ENCODE measurements at places on chromosomes 1 and 21.

GRCh38 chr1:99266726-99267125, 2.4 kb downstream of the PLPPR4 start:
- no peak for DNase-seq

DNA sequence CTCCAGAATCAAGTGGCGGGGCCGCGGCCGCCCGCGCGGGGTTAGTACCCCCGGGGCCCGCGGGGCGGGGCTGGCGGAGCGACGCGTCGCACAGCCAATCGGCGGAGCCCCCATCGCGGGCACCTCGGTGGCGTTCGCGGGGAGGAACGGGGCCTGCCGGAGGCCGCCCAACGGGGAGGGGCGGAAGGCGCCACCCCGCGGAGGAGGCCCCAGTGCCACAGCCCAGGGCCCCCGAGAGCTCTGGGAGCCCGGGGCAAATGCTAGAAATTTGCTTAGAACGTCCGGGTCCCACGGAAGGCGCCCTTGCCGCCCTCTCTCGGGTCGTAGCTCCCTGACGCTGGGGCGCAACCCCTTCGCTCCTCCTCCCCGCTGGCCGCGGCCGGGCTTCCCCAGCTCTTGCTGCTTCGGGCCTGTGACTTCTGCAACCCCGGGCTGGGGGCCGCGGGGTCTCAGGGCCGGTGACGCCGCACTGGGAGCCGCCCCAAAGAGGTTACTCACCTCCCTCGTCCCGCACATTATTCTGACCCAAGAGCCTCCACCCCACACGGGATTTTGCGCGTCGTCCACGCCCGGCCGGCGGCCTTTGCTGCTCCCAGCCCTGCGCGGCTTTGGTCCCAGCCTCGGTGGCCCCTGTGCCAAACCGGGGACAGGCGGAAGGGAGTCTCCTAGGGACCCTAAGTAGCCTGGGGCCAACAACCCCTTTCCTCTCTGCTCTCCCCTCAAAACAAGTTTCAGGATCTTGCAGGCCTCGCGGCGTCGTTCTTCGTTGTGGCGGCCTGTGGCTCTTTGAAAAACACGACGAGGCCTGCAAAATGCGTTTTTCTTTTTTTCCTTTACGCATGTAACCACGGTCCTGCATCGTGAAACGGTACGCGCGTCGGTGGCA, at the start of gene RUNX3:
Gene RUNX3, minus strand, starts transcription at position 17 of the 886 bp plus-strand sequence. CDS start 408 bp downstream, outside the sequence.
- DNase-seq, result peak; percentile 85

DNA sequence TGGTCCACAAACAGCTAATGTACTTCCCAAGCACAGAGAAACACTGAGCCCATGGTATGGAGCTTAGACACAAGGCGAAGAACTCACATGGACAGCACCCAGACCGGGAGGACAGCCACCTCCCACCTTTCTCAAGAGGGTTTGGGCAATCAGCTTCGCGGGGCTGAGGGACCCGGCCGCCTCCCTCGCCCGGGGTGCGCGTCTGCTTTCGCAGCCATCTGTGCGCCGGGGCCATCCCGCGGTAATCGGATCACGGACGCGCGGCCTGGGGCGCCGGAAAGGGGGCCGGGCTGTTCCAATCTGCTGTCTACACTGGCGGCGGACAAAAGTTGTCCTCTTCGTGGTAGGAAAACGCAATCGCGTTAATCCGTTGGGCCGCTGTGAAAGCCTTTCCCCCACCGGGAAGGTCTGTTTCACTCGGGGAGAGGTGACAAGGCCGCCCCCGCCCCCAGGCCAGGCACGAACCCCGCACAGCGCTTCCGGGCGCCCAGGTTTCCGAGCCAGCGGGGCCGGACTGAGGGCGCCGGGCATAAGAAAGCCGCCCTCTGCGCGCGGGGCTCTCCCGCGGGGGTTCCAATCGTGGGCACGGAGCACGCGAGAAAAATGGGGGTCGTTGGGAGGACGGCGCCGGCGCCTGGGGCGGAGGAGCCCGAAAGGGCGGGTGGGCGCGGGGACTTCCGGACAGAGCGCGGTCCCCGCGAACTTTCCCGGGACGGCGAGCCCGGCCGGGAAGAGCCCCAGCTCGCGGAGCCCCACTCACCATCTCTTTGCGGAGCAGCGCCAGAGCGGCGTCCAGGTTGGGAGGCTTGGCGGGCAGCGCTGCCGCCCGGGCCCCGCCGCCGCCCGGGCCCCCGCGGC, 664 bp downstream of the FAM89A start:
- DNase-seq, result peak; percentile 27

DNA sequence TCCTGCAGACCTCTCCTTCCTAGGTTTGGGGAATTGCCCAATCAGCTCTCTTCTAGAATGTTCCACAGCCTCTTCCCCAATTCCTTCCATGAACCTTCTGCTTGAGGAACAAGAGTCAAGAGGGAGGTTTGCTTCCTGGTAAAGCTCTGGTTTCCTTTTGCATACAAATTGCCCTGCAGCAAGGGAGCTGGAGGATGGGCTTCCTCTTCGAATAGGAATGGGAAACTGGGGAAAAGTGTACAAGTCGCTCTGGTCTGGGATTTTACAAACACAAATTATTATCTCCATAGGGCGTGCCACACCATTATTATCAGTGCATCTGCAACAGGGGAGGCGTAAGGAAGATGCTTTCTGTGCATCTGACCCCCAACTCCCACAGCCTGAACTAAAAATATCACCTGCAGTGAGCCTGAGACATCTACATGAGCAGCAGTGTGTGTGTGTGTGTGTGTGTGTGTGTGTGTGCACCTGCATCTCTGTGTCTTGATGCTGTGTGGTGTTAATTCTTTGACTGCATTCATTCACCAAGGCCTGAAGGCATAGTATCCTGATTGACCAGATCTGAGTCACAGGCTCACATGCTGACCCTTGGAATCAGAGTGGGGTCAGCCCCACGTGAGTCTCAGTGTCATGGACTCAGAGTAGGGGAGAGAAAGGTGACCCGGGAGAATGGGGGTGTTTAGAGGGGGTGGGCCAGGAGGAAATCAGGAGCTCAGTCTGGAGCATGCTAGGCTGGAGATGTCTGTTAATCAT, 272.9 kb downstream of the KAZN start:
- no peak for DNase-seq

DNA sequence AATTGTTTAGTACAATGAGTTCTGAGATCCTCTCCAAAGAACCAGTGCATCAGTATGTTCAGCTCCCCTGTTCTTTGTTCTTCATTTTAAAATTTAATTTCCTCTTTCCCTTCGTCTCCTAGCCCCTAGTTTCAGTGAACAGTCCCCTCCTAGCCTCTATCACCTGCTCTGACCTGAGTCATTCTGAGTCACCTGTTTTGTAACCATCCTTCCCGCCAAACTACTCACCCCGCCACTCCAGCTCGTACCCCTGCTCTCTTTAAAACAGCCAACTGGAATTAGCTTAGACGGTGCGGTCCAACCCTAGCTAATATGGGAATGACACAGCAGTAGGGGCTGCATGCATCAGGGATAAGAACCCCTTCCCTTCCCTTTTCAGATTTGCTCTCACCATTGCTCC, 16.8 kb upstream of the ERVH48-1 start:
- DNase-seq, result no peak

GRCh38 chr1:209594440-209594839, 10.9 kb downstream of the CAMK1G start:
- DNase-seq, result no peak

- no peak for DNase-seq
Measured at GRCh38 chr21:40795313-40795712, 51.6 kb downstream of the DSCAM start.

DNA sequence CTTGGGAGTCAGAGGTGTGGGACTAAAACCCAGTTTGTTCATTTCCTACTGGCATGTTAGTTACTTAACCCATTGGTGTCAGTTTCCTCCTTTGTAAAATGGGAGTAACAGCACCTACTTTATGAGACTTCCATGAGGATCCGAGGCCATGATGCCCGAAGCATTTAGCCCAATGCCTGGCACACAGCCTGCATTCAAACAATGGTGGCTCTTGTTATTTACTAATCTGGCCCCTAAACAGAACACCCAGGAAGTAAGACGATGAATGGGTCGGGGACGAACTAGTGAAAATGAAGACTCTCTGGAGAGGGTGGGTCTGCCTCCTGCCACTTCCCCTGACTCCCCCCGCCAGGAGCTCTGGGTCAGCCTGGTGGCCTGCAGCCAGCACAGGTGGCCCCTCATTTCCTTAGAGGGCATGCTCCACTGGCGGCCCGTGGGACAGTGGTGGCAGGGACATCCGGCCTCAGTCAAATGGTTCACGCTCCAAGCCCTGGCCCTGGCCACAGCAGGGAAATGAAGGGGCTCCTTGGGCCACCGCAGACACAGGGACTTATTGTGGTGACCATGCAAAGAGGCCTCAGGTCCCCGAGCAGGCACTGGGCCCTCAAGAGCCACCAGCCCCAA, 9.5 kb upstream of the TAS1R2 start:
- DNase-seq, result no peak

- DNase-seq, result no peak
Measured at GRCh38 chr1:209059376-209059775, 524.1 kb upstream of the CAMK1G start.

GRCh38 chr1:223140611-223141405, 2.2 kb downstream of the TLR5 start:
- no peak for DNase-seq
